Cardiac muscle cell (in vitro differentiated cells and primary cell): ENCODE measurements at places on chromosomes 5 and 9.

GRCh38 chr5:105817416-105817815 lies 1853.3 kb downstream of the EFNA5 start:
- DNase-seq = no peak

GRCh38 chr5:99607124-99607523 lies 678.3 kb upstream of the CHD1 start:
- DNase-seq = no peak

- peak; percentile 12 for DNase-seq
Observed at GRCh38 chr5:151773951-151774350, 2.2 kb downstream of the G3BP1 start.

DNA sequence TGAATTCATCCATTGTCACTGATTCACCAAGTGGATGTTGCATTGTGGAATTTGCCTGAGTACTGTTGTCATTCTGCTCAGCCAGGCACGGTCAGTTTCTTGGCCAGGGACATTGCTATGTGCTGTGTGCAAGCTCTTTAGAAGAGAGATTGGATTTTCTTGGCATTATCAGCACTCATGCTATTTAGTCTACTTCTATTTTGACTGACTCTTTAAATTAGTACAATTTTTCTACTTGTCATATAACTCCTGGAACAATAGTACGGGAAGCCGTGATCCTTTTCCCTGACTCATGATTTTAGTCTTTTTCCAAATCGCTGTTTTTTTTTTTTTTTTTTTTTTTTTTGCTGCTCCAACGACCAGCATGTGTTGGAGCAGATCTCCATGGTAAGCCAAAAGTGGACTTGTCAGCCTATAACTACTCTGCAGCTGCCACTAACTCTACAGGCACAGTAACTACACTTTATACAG lies 129.7 kb downstream of the CDC42SE2 start:
- peak; percentile 12 for DNase-seq

- no peak for DNase-seq
Observed at GRCh38 chr5:96070622-96071225, 109.1 kb upstream of the ELL2 start.

DNA sequence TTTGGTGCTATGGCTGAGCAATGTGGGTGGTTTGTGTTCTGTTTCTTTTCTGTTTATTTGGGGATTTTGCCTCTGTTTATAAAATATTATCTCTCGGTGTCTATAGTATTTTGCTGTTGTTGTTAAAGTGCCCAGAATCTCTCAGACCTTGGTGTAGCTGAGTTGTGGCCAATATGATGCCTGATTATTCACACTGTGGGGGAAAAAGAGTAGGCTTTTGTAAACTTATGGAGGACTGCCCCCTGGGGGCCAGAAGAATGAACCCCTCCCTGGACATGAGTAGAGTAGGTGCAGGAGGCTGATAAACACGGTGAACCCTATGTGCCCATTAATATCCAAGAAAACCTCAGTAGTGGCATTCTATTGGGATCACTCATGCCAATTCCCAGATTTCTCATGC lies 49.0 kb upstream of the DPYSL3 start:
- peak; percentile 88 for DNase-seq

DNA sequence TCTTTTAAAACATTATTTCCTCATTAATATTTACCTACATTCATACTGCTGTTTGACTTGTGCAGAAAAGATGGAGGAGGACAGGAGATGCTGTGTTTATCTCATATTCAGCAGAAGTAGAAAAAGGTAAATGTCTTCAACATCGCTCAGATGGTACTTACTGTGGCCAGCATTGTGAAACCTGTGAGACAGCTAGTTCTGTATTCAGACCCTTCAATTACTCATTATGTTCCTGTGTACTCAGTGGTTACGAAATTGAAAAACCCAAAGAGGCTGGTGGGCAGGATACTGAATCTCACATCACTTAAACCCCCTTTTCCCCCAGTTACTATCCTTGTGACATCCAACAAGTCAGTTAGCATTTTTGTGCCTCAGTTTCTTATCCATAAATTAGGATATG lies 216.0 kb downstream of the KDM4C start:
- no peak for DNase-seq

- DNase-seq = no peak
Observed at GRCh38 chr5:59098743-59099142, 515.9 kb downstream of the RAB3C start.

DNA sequence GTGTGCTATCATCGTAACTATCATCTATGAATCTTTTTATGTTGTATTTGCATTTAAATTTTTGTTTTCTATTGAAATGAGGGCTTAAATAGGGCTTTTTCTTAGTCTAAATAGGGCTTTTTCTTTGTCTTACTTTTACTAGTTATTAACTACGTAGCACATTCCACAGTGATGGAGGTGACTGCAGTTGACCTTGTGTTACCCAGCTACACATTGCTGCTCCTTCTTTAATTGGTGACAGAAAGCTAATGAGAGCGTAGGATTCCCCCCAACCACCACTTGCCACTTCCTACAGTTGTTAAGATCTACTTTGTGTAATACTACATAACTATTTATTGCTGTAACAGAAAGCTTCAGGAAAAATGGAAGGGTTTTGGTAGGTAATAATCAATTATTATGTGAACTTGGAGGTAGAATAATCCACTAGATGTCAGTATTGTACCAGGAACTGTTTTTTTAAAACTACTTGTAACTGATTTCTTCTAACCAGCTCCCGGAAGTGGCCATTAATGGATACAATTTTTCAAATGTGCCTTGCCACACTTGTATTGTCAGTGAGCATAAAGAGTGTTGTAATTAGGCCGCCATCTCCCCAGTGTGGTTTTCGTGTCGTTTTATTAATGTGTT lies 18.0 kb downstream of the MTRR start:
- DNase-seq = peak; percentile 69

GRCh38 chr9:3989915-3990314 lies 310.0 kb downstream of the GLIS3 start:
- no peak for DNase-seq

- DNase-seq = no peak
Observed at GRCh38 chr9:93810028-93810971, 144.9 kb downstream of the BARX1 start.

DNA sequence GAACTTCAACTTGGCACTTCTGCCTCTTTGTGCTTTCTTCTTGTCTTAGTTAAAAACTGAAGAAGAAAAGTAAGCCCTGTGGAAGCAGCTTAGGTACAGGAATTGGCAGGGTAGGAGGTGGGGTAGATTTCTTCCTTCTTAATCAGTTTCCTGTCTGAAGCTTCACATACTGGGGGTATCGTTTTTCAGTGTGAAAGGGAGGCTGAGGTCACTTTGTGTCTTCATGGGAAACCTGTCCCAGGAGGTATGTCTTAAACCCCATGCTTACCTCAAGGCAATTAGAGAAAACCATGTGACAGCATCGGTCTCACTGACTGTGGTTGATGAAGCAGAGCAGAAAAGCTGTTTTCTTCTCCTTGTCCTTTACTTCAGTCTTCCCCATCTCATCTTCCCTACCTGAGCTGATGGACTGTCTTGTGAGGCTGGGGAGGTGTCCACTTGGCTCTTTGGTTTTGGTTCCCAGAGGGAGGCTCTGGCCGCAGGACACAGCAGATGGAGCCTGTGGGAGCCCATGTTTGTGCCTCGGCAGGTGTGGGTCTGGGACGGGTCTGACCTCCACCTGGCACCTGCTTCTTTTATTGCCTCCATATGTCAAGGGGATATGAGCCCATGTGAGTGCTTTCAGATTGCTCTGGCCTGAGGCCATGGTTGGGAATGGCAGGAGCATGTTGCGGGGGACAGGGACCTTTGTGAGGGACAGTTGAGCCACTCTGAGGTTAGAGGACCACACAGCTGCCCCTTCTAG lies 47.0 kb downstream of the SH3GL2 start:
- no peak for DNase-seq

DNA sequence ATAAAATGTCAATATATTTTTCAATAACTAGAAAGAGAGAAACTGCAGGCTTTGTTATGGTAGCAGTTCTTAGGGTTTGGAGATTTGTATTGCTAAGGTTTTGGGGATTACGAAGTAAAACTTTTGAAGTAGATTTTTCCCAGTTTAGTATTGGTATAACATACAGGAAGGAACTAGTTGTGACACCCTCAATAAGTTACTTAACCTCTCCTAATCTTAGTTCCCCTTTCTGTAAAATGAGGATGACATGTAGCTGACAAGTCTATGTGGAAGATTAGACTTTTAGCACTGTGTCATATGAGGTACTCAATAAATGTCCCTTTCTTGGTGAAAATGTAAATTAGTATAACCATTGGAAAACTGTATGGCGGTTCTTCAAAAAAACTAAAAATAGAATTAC lies 73.4 kb upstream of the ATG10 start:
- DNase-seq = no peak

DNA sequence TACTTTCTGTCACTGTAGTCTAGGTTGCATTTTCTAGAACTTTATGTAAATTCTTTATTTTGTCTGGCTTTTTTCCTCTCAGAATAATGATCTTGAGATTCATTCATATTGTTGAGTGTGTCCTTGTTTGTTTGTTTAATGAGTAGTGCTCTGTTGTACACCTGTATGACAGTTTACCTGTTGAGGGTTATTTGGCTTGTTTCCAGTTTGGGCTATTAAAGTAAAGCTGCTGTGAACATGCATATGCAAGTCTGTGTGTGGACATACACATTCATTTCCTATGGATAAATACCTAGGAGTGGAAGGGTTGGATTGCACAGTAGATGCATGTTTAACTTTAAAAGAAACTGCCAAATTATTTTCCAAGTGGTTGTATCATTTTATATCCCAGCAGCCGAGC lies 30.4 kb downstream of the MVB12B start:
- no peak for DNase-seq

GRCh38 chr5:58300346-58300895 lies 159.5 kb downstream of the PLK2 start:
- DNase-seq = no peak

GRCh38 chr9:136328622-136329041 lies 1.3 kb downstream of the GPSM1 start:
- peak; percentile 68 for DNase-seq

GRCh38 chr9:127053057-127053821 lies 69.2 kb downstream of the ANGPTL2 start:
- no peak for DNase-seq

GRCh38 chr5:89246252-89246651 lies 363.3 kb upstream of the MEF2C start:
- no peak for DNase-seq

- DNase-seq = peak; percentile 92
Observed at GRCh38 chr5:58460732-58461286, 923 bp upstream of the PLK2 start.
